Fibroblast of villous mesenchyme (primary cell): ENCODE measurements at places on chromosomes 5 and 9. TPM values are rescaled to one million over a fixed set of nuclear protein-coding genes. Genes with fewer than 3 reads are reported as not detected.

The CHSY3 gene
- total RNA-seq = 9.9 and 11.3 TPM in 2 replicates

The IARS1 gene
- total RNA-seq = 377 and 457 TPM in 2 replicates

The DMRT3 gene
- total RNA-seq = not detected in 2 replicates

The C8G gene
- total RNA-seq = 0.86 TPM in 1 of 2 replicates, not detected in the other

The MSX2 gene
- 0.32 and 0.43 TPM in 2 replicates for total RNA-seq

The STC2 gene
- 157 and 195 TPM in 2 replicates for total RNA-seq

The KIF4B gene
- under 0.01 TPM in 1 of 2 replicates, not detected in the other for total RNA-seq

The RGS7BP gene
- total RNA-seq = 0.32 TPM in 1 of 2 replicates, not detected in the other

The FOXD4L4 gene
- under 0.01 TPM in 1 of 2 replicates, not detected in the other for total RNA-seq

The LCN12 gene
- 0.86 TPM in 1 of 2 replicates, not detected in the other for total RNA-seq

The ZNF346 gene
- 20.3 and 20.6 TPM in 2 replicates for total RNA-seq

The CDH9 gene
- not detected in 2 replicates for total RNA-seq

The FOXD4L5 gene
- total RNA-seq = under 0.01 TPM in 1 of 2 replicates, not detected in the other

The ADGRD2 gene
- not detected in 2 replicates for total RNA-seq

The APBA1 gene
- 11.2 and 11.6 TPM in 2 replicates for total RNA-seq

The SHISAL2B gene
- total RNA-seq = not detected in 2 replicates

The TSC1 gene
- total RNA-seq = 51.9 and 65.2 TPM in 2 replicates

The SPATA31D4 gene
- not detected in 2 replicates for total RNA-seq

The NEURL1B gene
- total RNA-seq = 2.9 and 4.3 TPM in 2 replicates

The TMEM215 gene
- total RNA-seq = not detected in 2 replicates

The FCN1 gene
- not detected in 2 replicates for total RNA-seq

The EQTN gene
- total RNA-seq = not detected in 2 replicates

The NR5A1 gene
- total RNA-seq = not detected in 2 replicates

The CBY3 gene
- total RNA-seq = 0.32 TPM in 1 of 2 replicates, not detected in the other

The AGXT2 gene
- under 0.01 TPM in 1 of 2 replicates, not detected in the other for total RNA-seq

The IRX2 gene
- 0.32 and 3.0 TPM in 2 replicates for total RNA-seq

The PCDHB14 gene
- 0.32 and 0.43 TPM in 2 replicates for total RNA-seq

The GPX8 gene
- 133 and 182 TPM in 2 replicates for total RNA-seq

The IL12B gene
- not detected in 2 replicates for total RNA-seq

The TMED9 gene
- total RNA-seq = 113 and 130 TPM in 2 replicates

The PLK2 gene
- 219 and 297 TPM in 2 replicates for total RNA-seq

The TTC23L gene
- under 0.01 TPM in 1 of 2 replicates, not detected in the other for total RNA-seq

The SLC34A1 gene
- not detected in 2 replicates for total RNA-seq

The CAAP1 gene
- 17.4 and 29.4 TPM in 2 replicates for total RNA-seq

The COQ4 gene
- total RNA-seq = 22.0 and 32.5 TPM in 2 replicates

The SPOCK1 gene
- 49.0 and 54.8 TPM in 2 replicates for total RNA-seq

The HTR4 gene
- total RNA-seq = not detected in 2 replicates

The CLTA gene
- 194 and 265 TPM in 2 replicates for total RNA-seq

The GOLGA2 gene
- 114 and 116 TPM in 2 replicates for total RNA-seq

The LRRTM2 gene
- under 0.01 and 0.32 TPM in 2 replicates for total RNA-seq

The ARID3C gene
- 0.32 TPM in 1 of 2 replicates, not detected in the other for total RNA-seq

The IFNA13 gene
- not detected in 2 replicates for total RNA-seq

The SVEP1 gene
- 39.6 and 81.2 TPM in 2 replicates for total RNA-seq

The TERT gene
- not detected in 2 replicates for total RNA-seq

The SKP2 gene
- total RNA-seq = 36.7 and 142 TPM in 2 replicates

The CCNO gene
- total RNA-seq = 0.32 TPM in 1 of 2 replicates, not detected in the other

The GNAQ gene
- total RNA-seq = 44.1 and 53.1 TPM in 2 replicates

The GABRA6 gene
- not detected in 2 replicates for total RNA-seq

The PSIP1 gene
- total RNA-seq = 30.3 and 38.4 TPM in 2 replicates

The LHFPL2 gene
- 35.0 and 44.1 TPM in 2 replicates for total RNA-seq

The WWC1 gene
- total RNA-seq = 0.32 and 2.2 TPM in 2 replicates

The POLR3G gene
- 4.5 and 5.2 TPM in 2 replicates for total RNA-seq

The RPP25L gene
- total RNA-seq = 14.7 and 14.8 TPM in 2 replicates

The GALNT12 gene
- 1.3 and 4.5 TPM in 2 replicates for total RNA-seq

The SNCAIP gene
- total RNA-seq = 19.0 and 32.5 TPM in 2 replicates

The SPATA31C1 gene
- not detected in 2 replicates for total RNA-seq

The PCDHA10 gene
- under 0.01 TPM in 2 replicates for total RNA-seq
